NCI-H446 (cell line): ENCODE measurements at places on chromosomes 11 and 22.

DNA sequence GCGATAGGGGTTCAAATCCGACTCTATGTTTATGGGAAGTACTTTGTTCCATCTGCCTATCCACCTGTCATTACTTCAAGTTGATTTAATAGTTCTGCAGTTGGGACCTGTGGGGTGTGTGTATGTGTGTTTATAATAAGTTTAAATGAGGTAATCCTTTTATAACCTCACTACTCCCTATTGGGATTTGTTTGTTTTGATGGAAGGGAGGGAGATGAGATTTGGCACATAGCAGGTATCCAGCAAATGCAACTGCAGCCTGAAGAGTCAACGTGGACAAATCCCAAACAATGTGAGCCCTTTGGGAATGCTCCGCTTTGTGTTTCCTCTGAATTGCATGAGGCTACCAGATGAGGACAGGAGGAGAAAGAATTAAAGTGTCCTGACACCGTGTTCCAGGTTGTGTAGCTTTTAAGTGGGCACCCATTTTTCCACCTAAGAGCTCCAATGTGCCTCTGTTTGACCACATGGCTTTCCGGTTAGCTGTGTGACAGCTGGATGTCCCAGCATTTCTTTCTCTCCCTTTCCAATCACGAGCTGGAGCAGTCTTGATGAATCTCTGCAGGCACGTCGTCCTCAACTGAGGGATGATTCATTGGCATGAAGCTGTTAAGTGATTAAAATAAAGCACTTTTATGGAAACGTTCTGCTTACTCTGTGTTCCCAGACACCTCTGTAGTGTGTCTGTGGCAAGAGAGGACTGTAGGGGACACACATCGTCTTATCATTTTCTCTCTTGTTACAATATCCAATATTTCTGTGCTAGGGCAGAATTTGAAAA, 610.7 kb downstream of the NTM start:
- no peak for DNase-seq

- DNase-seq, result no peak
Measured at GRCh38 chr22:44668190-44668885, 33.7 kb upstream of the PRR5 start.

DNA sequence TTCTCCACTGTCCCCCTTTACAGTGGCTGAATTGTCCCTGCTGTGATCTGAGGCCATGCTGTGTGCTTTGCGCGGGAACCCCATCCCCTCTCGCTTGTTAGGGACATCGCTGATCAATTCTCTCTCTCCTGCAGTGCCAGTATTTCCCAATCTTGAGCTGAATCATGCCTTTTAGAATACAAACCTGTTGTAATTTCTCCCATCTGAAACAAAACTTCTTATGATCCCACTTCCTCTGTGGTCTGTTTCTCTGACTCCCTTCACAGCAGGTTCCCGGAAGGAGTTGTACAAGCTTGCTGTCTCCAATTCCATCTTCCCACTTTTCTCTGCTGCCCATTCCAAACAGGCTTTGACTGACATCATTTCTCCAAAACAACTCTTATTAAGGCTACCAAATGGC, 16.8 kb downstream of the ADAMTS15 start:
- DNase-seq, result no peak

DNA sequence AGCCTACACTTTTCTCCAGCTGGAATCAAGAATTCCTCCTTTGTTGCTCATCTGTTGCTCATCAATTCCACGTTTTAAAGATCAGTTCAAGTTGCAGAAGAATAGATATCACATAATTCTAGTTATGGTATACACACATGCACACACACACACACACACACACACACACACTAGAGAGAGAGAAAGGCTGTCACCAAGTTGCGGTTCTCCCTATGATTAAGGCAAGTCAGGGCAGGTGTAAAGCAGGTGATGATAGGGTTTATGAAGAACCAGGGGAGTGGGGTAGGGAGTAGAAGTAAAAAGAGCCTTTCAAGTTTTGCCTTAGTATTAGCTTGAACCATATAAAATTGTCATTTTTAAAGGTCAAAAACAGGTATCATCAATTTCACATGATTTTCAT, 31.7 kb upstream of the TMPRSS4 start:
- DNase-seq, result no peak

DNA sequence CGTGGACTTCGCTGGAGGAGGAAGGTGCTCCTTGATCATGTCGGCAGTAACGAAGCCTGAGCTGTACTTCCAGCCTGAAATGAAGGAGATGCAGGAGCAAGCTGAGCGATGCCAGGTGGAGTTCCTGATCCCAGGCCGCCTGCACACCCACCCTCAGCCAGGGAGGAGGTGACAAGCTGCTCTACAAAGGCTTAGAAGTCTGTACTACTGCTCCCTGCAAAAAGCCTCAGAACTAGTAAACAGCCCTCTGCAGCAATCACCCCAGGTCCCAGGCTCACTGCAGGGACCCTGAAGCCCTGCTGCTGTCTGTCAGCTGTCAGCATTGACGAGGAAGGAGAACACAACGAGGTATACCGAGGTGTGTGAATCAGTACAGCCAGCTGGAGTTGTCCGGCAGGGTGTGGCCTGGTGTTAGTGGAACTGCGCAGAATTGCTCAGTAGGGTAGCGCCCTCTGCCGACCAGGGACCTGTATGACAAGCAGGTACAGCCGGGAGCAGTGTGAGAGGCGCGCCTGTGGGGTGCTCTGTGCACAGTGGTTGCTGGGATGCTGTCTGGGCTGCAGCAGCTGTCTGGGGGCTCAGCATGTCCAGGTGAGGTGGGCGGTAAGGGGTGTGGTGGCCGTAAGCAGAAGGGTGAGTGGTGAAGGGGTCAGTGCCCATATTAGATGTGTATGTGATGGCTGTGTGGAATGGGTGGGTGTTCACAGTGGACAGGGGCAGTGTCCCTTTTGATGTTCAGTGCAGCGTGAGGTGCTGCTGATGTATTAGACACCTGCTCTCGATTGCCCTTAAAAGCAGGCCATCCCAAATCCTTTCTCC, 7.6 kb downstream of the CYB5R2 start:
- peak; percentile 61 for DNase-seq

GRCh38 chr11:15159085-15159484, 44.4 kb downstream of the INSC start:
- no peak for DNase-seq

DNA sequence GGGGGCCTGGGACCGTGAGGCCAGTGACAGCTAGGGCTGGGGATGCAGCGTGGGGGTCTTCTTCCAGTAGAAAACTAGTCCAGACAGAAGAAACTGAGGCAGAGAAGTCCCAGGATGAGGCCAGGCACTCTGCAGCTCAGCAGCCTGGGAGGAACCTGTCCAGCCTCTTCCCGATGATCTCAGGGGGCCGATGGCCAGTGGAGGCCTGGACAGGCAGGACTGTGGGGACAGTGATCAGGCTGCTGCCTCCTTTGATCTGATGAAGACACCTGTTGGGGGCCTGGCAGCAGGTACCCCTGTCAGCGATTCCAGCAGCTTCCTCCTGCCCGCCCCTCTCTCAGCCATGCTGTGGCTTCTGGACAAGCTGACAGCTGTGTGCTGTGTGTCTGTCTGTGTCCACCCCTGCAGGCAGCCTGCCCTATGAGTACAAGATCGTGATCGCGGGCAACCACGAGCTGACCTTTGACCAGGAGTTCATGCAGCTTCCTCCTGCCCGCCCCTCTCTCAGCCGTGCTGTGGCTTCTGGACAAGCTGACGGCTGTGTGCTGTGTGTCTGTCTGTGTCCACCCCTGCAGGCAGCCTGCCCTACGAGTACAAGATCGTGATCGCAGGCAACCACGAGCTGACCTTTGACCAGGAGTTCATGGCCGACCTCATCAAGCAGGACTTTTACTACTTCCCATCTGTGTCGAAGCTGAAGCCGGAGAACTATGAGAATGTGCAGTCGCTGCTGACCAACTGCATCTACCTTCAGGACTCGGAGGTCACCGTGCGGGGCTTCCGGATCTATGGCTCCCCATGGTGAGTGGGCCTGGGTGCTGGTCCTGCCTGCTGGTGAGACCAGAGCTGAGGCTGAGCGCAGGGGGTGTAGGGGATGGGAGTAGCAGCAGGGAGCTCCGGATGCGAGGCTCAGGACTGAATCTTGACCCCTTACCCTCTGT, 62.6 kb downstream of the MPPED1 start:
- no peak for DNase-seq

GRCh38 chr11:44708009-44708408, 18.8 kb upstream of the TSPAN18 start:
- DNase-seq, result no peak

DNA sequence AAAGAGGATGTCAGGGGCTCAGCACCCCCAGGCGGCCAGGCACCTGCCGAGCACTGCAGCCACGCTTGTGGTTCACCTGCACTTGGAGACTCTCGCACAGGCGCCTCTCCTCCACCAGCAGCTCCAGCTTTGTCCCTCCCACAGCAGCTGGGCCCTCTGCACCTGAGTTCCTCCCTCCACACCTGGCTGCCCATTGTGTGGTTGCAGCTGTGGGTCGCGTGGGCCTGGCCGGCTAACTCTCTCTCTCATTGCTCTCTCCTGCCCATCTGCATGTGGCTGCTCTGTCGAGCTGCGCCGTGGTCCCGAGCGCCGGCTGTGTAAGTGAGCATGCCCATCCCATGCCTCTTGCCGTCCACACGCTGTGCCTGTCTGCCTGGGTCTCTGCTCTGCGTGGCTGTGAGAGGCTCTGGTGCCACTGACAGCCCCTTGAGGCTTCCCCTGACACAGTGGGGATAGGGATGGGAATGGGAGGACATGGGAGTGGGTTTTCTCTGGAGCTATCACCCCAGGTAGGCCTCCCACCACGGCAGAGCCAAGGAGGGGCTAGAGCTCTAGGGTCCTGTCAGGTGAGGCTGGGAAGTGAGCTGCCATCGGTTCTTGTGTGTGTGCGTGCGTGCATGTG, 8.5 kb upstream of the ACR start:
- no peak for DNase-seq

DNA sequence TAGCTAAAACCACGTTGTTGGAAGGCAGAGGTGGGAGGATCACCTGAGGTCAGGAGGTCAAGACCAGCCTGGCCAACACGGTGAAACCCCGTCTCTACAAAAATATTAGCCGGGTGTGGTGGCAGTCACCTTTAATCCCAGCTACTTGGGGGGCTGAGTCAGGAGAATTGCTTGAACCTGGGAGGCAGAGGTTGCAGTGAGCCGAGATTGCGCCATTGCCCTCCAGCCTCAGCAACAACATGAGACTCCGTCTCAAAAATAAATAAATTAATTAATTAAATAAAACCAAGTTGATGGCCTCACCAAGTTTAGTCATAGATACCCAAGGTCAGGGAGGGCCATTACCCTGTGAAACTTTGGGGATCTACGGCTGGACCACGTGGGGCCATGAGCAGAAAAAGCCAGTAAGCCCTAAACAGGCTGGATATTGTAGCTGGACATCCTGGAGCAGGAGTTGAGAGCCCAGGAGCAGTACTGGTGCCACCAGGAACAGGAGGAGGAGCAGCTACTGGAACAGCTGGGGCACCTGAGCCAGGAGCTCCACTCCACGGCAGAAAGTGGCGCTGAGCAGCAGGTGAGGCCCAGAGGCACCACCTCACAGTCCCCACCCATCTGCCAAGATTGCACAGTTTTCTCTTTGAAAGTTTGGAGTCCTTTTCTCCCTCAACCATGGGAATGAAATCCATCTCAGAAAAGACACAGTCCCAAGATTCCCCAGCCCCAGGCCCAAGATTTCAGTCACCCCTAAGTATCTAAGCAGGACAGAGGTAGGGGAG, 50.5 kb downstream of the BTG4 start:
- DNase-seq, result no peak

- DNase-seq, result peak; percentile 49
Measured at GRCh38 chr11:62324731-62325556, 12.3 kb upstream of the ASRGL1 start.

DNA sequence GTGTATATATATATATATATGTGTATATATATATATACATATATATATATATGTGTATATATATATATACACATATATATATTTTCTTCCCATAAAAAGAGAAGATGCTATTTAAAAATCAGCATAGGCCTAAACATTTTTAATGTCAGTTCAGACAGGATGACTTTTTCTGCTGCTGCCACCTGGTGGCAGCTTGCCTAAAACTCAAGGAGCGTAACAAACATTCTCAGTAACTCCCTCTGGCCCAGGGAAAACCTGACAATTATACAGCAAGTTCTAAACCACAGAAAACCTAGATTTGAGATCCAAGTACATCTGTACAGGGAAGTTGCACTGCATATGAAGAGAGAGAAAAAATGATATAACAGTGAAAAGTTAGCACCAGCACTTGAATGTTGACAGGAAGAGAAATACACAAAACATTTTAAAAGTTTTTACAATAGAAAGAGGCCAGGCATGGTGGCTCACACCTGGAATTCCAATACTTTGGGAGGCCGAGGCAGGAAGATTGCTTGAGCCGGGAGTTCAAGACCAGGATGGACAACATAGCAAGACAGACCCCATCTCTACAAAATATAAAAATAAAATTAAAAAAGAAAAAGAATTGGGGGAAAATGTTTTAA, 16.6 kb downstream of the OR8A1 start:
- peak; percentile 78 for DNase-seq

DNA sequence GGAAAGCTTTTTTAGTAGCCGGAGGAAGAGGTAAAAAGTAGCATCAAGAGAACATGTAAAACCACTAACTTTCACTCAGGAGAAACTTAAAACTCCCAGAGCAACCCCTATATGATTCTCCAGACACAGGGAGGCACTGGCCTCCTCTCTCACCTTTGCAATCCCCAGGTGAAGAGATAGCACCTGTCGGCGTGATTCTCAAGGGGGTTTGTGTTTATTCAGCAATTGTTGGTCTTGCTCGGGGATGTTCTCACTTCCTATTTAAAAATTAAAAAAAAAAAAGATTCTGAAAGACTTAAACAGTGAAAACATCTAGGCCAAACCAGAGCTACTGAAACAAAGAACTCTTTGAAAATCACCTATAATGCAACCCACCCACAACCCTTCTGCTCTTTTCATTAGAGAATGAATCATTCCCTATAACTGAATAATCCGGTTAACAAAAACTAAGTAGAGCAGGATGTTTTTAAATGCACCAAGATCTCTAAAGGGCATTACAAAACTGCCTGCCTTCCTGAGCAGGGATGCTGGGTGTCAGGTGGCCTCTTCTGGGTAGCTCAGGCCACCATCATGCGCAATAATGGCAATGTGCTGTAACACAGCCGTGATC, 24.9 kb downstream of the DHCR7 start:
- no peak for DNase-seq

- DNase-seq, result no peak
Measured at GRCh38 chr22:46934746-46935491, 172.5 kb downstream of the TBC1D22A start.

GRCh38 chr22:45064313-45065278, 54.8 kb upstream of the PHF21B start:
- DNase-seq, result no peak

GRCh38 chr11:69832561-69833413, 13.6 kb upstream of the FGF3 start:
- no peak for DNase-seq

- no peak for DNase-seq
Measured at GRCh38 chr11:47254386-47254785, 3.4 kb upstream of the NR1H3 start.
